Heart left ventricle (tissue), 16 donors: ENCODE measurements at places on chromosomes 5 and 9.

DNA sequence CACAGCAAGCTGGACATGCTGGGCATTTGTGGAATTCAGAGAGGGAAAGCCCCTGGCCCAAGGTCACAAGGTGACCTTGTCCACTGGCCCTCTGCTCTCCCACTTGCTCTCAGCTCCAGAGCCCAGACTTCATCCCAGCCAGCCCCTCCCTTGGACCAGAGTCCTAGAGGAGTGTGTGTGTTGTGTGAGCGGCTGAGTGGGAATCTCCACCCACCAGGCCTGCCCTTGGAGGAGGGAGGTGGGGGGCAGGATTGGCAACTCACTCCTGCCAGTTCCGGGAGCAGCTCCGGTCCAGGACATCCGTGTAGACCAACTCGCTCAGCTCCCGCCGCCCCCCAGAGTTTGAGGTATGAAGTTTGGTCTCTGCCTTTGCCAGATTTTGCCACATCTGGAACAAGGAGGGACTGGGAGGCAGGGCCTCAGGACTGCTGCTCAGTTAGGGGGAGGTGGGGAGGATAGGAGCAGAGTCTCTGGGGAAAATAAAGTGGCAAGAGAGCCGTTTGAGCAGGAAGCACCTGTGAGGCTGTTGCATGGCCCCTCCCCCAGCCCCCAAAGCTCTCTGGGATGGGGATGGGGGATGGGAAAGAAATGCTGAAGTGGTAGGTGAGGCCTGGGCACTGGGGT, 1.4 kb downstream of the MZB1 start:
- H3K27ac ChIP-seq = no peak overlapping the region
- no peaks in the 10 kb centered on the region for H3K27me3 ChIP-seq
- H3K4me1 ChIP-seq = peaks cover 2% of the 10 kb centered on the region
- peak; percentile 60 for DNase-seq

DNA sequence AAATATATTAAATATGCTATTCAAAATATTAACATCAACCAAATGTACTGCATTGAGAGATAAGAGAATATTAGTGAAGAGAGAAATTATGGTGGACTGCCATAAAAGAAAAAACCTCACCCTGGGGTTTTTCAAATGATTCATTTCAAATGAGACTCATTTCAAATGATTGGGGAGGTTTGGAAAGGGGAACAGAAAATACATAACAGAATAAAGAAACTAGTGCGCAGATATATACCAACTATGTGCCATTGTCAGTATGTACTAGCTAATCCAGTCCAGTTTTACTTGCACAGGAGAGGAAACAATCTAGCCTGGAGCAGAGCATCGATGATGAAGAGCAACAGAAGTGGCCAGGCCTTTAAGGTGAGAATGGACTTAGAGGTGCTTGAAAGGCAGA, 651.6 kb upstream of the RORB start:
- no peak for DNase-seq
- H3K4me3 ChIP-seq = no peak overlapping the region
- no peaks in the 10 kb centered on the region for H3K27me3 ChIP-seq
- no peaks in the 10 kb centered on the region for H3K36me3 ChIP-seq
- no peak overlapping the region for H3K27ac ChIP-seq
- no peaks in the 10 kb centered on the region for H3K4me1 ChIP-seq

DNA sequence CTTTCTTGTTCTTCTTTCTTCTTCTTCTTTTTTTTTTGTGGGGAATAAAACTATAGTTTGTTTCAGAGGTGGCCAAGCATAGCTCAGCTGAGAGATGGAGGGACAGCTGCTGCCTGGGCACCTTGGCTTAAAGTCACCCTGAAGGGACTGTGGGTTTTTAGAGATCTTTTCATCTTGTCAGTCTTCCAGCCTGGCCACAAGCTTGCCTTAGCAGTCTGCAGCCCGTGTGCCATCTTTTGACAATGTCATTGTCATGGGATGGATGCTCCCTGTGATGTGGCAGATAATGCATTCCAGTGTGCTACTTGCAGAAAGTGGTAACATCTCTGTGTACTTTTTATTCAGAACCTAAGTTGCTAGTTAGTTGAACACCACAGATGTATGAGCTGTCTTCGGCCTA, 280.8 kb downstream of the FANCC start:
- no peak for DNase-seq
- H3K4me1 ChIP-seq = peaks cover 44% of the 10 kb centered on the region
- H3K36me3 ChIP-seq = peaks cover 52% of the 10 kb centered on the region
- H3K27ac ChIP-seq = no peak overlapping the region
- no peaks in the 10 kb centered on the region for H3K27me3 ChIP-seq
- no peak overlapping the region for H3K4me3 ChIP-seq

DNA sequence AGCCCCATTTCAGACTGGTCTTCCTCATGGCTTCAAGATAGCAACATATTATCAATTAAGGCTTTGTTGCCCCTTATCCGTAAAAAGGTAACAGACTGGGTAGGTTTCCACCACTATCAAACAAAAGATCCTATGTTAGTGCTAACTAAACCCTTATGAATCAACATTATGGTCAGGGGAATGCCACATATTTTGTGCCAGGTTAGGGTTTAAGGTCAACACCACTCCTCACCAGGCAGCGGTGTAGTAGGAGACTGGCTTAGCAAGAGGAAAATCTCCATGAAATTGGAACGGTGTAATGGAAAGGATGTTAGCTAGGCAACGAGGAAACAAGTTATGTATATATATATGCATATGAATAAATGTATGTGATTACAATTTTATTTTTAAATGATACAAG, 655.8 kb downstream of the TLR4 start:
- no peak overlapping the region for H3K27ac ChIP-seq
- H3K27me3 ChIP-seq = no peaks in the 10 kb centered on the region
- DNase-seq = no peak
- H3K36me3 ChIP-seq = no peaks in the 10 kb centered on the region
- H3K4me3 ChIP-seq = no peak overlapping the region
- H3K4me1 ChIP-seq = no peaks in the 10 kb centered on the region

DNA sequence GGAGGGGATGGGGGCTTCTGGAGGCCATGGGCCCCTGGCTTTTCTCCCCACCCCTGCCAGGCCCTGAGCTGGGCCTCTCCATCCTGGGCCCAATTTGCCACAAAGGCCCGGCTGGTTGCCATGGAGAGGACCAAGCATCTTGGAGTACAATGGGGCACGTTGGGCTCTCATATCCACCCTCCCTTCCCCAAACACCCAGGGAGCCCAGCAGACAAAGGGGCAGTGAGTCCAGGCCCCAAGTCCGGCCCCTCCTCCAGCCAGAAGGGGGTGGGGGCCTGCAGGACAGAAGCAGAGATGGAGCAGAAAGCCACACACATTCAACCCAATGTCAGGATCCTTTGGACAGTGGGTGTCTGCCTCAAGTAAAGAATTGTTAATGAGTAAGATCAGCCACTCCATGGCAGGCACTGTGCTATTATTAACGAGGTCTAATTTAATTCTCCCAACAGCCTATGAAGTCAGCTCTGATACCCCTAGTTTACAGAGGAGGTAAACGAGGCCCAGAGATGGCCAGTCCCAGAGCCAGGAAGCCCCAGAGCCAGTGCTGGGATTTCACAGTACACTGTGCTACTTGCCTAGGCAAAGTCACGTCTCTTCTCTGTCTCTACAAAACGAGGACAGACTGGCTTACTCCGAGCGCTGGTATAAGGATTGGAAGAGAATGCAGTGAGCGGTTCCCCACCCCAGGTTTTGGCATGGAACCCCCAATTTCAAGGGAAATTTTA, 2.3 kb downstream of the CRB2 start:
- H3K4me1 ChIP-seq = no peaks in the 10 kb centered on the region
- DNase-seq = no peak
- H3K36me3 ChIP-seq = no peaks in the 10 kb centered on the region
- no peak overlapping the region for H3K4me3 ChIP-seq

GRCh38 chr5:155954701-155955445, 372.1 kb upstream of the SGCD start:
- no peak overlapping the region for H3K4me3 ChIP-seq
- no peaks in the 10 kb centered on the region for H3K27me3 ChIP-seq
- no peaks in the 10 kb centered on the region for H3K36me3 ChIP-seq
- no peak for DNase-seq

- DNase-seq = no peak
- peak overlapping the region; percentile 65 for H3K4me3 ChIP-seq
- no peaks in the 10 kb centered on the region for H3K27me3 ChIP-seq
- H3K36me3 ChIP-seq = peaks cover 57% of the 10 kb centered on the region
- peak overlapping the region; percentile 96 for H3K27ac ChIP-seq
These were observed 19.7 kb downstream of the DNAJA1 start for GRCh38 chr9:33044677-33045282.

DNA sequence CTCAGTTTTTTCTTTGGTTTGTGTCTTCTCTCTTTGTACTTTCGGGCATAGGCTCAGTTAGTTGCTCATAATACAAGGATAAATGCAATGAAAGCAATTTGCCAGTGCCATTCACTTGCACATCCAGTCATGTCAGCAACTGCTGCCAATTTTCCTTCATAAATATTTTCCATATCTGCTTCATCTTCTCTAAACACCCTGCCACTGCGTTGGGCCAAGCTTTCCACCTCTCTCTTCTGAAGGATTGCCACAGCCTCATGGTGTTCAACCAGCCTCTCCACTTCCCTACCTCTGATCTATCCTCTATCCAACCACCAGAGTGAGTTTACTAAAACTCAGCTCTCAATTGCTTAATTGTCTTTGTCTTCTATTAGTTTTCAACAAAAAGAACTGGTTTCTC, 192.5 kb upstream of the ZNF462 start:
- no peaks in the 10 kb centered on the region for H3K36me3 ChIP-seq
- no peak for DNase-seq
- no peaks in the 10 kb centered on the region for H3K4me1 ChIP-seq
- no peak overlapping the region for H3K4me3 ChIP-seq
- H3K27me3 ChIP-seq = no peaks in the 10 kb centered on the region
- H3K27ac ChIP-seq = no peak overlapping the region

DNA sequence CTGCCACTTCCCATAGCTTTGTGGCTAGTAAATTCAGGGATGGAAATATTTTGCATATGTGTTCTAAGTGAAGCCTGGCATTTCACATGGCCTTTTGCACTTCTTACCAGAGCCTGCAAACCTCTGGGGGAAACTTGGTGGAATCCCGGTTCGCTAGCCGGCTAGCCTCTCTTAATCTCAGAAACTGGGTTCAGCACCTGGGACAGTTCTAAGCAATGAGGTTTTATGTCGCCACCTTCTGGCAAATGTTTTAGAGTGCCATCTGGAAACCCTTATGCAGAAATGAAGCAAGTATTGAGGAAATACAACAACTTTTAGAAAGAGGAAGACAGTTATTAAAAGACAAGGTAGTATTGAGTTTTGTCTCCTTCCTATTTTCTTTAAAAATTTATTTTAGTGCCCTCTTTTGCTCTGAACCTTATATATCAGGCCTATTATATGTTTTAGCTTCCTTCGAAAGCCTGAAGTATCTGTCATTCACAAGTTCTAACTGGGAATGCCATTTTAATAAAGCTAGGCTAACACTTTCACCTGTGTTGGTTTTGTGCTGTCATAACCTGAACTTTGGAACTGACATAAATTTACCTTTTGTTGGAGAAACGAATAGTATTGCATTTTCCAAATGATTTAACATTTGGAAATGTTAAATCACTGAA, 963 bp upstream of the HTR1A start:
- H3K27me3 ChIP-seq = peaks cover 18% of the 10 kb centered on the region
- no peak overlapping the region for H3K4me3 ChIP-seq
- no peak for DNase-seq
- no peaks in the 10 kb centered on the region for H3K4me1 ChIP-seq
- no peaks in the 10 kb centered on the region for H3K36me3 ChIP-seq
- H3K27ac ChIP-seq = no peak overlapping the region

GRCh38 chr5:101390151-101390908, 487.2 kb upstream of the ST8SIA4 start:
- no peak for DNase-seq
- H3K27me3 ChIP-seq = no peaks in the 10 kb centered on the region
- H3K36me3 ChIP-seq = no peaks in the 10 kb centered on the region
- H3K4me3 ChIP-seq = no peak overlapping the region
- H3K4me1 ChIP-seq = no peaks in the 10 kb centered on the region
- H3K27ac ChIP-seq = no peak overlapping the region

GRCh38 chr9:125075997-125076396, 67.3 kb downstream of the SCAI start:
- DNase-seq = no peak
- H3K4me1 ChIP-seq = no peaks in the 10 kb centered on the region
- no peak overlapping the region for H3K4me3 ChIP-seq
- no peak overlapping the region for H3K27ac ChIP-seq

DNA sequence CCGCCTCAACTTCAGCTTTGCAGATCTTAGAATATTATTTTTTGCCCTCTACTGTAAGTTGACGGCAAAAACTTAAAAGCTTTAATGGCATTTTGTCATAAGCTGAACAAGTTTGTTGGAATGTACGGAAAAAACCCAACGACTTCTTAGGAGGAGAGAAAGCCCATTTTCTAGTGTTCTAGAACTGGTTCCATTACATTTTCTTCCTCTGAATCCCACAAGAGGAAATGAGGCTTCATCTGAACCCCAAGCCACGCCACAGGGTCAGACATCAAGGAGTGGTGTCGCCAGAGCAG, 113.7 kb downstream of the LHFPL2 start:
- no peaks in the 10 kb centered on the region for H3K27me3 ChIP-seq
- H3K4me3 ChIP-seq = no peak overlapping the region
- peaks cover 31% of the 10 kb centered on the region for H3K4me1 ChIP-seq
- H3K36me3 ChIP-seq = no peaks in the 10 kb centered on the region
- H3K27ac ChIP-seq = peak overlapping the region; percentile 53

GRCh38 chr5:72137826-72138409, 30.6 kb downstream of the MAP1B start:
- no peak overlapping the region for H3K4me3 ChIP-seq
- H3K36me3 ChIP-seq = no peaks in the 10 kb centered on the region
- no peaks in the 10 kb centered on the region for H3K27me3 ChIP-seq
- peaks cover 56% of the 10 kb centered on the region for H3K4me1 ChIP-seq

DNA sequence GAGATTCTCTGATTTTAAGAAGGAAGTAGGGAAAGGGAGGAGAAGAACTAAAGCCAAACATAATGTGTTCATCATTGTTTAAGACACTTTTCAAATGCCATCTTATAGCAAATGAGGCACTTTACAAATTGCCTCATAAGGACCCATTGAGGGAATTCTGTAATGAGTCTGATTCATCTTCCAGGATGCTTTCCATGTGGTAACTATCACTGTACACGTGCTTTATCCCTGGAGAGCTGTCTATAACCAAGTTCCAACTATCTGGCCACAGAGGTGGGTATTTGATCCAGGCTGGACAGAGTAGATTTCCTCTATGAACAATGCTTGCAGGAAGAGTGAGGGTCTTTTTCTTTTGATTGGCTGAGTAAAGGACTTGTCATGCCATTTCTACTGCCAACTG, 183.5 kb upstream of the NFIB start:
- H3K27ac ChIP-seq = no peak overlapping the region
- H3K4me1 ChIP-seq = no peaks in the 10 kb centered on the region
- H3K36me3 ChIP-seq = no peaks in the 10 kb centered on the region
- no peaks in the 10 kb centered on the region for H3K27me3 ChIP-seq

DNA sequence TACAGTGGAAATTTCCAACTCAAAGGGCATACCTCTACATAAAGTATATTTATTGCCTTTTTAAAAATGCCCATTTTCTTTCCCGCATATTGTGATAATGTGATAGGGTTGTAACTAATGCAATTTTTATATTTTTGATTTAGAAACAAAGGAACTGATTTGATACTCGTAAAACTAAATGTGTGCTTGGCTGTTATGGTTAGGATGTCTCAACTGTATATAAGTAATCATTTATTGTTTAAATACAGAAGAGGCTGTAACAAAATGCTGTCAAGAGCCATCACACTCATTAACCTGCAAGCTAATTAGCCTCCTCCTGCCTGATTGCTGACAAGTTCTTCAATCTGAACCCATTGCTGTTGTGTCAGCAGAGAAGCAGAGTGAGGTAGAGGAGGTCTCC, 149.2 kb downstream of the PBX3 start:
- no peaks in the 10 kb centered on the region for H3K36me3 ChIP-seq
- no peaks in the 10 kb centered on the region for H3K27me3 ChIP-seq
- no peak for DNase-seq
- peaks cover 5% of the 10 kb centered on the region for H3K4me1 ChIP-seq
